NCI-H446 treated with DMSO at 0.1 percent for 48 hours (cell line): ENCODE measurements at places on chromosomes 6 and 20.

DNA sequence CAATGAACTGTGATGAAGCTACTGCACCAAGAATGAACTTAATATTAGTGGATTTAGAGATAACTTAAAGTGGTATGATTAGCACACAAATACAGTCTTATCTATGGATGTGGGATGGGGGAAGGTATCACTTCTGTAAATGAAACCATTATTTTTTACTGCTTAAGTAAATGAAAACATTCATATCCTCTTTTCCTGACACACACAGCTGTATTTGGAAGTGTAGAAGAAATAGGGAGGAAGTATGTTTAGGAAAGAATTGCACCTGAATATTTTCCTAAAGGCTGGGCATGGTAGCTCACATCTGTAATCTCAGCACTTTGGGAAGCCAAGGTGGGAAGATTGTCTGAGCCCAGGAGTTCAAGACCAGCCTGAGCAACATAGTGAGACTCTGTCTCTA, 96.8 kb downstream of the HIVEP2 start:
- no peak for DNase-seq

- DNase-seq: no peak
Observed at GRCh38 chr6:150638765-150639164, 39.1 kb downstream of the PLEKHG1 start.

GRCh38 chr6:26130581-26131249, 43.5 kb downstream of the HFE start:
- DNase-seq: no peak

- no peak for DNase-seq
Observed at GRCh38 chr20:7850775-7851490, 89.3 kb downstream of the HAO1 start.

- DNase-seq: no peak
Observed at GRCh38 chr20:53103124-53103523, 131.0 kb downstream of the TSHZ2 start.

DNA sequence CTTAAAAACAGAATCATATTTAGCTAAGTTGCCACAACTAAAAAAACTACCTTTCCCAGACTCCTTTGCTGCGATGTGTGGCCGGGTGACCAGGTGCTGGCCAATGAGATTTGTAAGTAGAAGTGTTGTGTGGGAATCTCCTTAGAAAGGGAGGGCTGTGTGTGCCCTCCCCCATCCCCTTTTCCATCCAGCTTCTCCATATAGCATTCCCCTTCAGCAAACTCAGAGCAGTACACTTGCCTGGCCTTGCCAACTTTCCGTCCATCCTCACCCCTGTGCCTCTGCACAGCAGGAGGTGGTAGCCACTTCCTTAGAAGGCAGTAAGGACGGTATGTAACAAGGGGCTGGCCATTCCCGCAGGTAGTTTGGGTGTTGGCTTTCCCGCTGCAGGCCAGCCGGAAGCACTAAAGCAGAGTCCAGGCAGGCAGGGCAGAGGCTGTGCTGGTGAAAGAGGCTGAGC, 22.3 kb upstream of the KCNK16 start:
- DNase-seq: no peak

GRCh38 chr20:51354769-51355319, 187.7 kb downstream of the NFATC2 start:
- peak; percentile 23 for DNase-seq

DNA sequence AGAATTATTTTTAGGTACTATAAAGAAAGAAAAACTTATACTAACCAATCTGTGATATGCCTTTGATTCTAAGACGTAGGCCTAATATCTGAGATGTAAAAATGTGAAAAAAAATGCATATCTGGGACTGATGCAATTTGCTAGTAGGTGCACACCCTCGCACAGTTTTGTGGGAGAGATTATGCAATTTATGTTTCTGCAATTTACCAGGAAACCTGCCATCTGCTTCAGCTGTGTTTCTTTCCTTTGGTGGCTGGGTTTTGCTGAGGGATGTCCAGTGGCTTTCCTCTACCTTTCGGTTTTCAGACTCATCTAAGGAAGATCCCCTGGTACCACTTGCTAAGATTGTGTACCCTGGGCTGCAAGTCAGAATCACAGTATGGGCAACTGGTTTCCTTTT, 186.9 kb downstream of the ZFP64 start:
- no peak for DNase-seq

- no peak for DNase-seq
Observed at GRCh38 chr6:136956590-136957544, 34.8 kb downstream of the SLC35D3 start.

DNA sequence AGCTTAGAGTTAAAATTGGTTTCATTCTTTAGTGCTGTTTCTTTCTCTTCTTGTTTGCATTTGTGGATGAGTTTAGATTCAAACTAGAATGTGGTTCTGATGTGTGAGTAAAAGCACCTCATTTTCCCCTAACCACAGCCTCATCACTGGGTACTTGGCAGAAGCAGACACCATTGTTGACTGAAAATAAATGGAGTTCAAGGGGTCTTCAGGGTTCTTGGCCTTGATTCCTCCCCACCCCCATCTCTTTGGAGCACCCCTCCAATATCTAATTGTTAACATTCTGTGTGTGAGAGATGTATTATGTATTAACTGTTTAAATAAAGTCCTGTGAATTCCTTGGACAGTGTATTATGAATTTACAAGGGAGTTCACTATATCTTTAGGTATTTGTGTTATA, 59.6 kb downstream of the JARID2 start:
- no peak for DNase-seq

DNA sequence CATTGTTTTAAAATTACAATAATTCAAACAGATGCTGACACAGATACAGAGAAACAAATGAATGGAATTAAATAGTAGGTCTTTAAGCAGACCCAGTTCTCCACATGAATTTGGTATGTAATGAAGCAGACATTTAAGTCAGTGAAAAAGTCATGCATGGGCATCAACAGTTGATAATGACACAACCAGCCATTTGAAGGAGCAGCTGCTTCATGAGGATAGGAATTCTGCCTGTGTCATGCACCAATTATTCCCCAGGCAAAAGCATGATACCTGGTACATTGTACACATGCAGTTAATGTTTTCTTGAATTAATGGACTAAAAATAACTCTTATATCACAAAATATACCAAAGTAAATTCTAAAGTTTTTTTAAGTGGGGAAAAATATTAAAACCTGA, 11.2 kb upstream of the HEY2 start:
- no peak for DNase-seq

GRCh38 chr6:79375635-79376337, 141.3 kb upstream of the HMGN3 start:
- no peak for DNase-seq

GRCh38 chr6:53702316-53702715, 36.8 kb upstream of the KLHL31 start:
- no peak for DNase-seq

DNA sequence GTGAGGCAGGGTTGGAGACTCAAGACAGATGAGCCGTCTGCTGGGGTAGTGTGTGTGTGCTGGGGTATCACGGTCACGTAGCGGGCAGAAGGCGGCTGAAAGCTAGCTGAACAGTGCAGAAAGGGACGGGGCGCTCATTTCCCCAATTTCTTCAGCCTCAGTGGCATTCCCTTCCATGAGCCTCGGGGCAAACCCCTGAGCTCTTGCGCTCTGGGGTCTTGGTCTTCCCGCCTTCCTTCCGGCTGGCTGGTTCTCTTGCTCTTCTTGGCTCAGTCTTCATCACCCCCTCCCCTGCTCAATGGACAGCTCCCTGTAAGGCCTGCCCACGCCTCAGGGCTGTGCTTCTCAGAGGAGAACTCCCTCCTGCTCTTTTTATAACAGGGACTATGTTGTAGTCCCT, 15.5 kb upstream of the TMEM181 start:
- DNase-seq: no peak

- DNase-seq: no peak
Observed at GRCh38 chr20:25539742-25540672, 45.3 kb downstream of the NINL start.

DNA sequence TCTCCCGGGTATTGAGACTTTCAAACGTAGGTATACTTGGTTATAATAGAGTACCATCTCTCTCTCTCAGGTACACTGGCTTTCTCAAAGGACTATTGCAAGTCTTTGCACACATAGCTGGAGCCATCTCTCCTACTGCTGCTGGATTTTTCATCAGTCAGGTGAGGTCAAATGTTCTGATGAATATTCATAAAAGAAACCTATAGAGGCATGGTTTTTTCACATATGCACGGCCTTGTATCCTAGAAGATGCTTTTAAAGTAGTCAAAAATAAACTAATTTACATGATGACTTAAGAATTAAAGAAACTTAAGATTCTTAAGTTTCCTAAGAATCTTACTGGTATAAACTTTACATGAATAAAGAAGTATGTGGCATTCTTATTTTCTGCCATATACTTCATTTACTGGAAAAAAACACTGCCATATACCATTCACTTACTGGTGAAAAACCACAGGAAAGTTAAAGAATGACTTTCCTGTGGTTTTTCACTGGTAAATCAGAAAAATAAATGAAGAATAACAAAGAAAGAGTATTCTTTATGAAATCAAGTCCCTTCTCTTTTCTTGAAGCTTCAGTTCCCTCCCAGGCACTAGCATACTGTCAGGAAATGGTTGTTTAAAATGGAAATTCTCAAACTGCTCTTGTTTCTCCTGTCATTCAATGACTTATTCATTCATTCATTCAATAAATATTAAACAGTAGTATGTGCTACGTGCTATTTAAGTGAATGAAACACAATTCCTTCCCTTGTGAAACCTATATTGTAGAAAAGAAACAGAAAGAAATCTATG, 23.5 kb downstream of the SLC17A4 start:
- DNase-seq: no peak

DNA sequence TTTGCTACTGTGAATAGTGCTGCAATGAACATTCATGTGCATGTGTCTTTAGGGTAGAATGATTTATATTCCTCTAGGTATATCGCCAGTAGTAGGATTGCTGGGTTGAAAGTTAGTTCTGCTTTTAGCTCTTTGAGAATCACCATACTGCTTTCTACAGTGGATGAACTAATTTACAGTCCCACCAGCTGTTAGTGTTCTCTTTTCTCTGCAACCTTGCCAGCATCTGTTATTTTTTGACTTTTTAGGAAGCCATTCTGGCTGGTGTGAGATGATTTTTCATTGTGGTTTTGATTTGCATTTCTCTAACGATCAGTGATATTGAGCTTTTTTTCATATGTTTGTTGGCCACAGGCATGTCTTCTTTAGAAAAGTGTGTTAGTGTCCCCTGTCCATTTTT, 40.0 kb downstream of the PLG start:
- no peak for DNase-seq

- no peak for DNase-seq
Observed at GRCh38 chr6:24353861-24354260, 4.0 kb downstream of the DCDC2 start.

DNA sequence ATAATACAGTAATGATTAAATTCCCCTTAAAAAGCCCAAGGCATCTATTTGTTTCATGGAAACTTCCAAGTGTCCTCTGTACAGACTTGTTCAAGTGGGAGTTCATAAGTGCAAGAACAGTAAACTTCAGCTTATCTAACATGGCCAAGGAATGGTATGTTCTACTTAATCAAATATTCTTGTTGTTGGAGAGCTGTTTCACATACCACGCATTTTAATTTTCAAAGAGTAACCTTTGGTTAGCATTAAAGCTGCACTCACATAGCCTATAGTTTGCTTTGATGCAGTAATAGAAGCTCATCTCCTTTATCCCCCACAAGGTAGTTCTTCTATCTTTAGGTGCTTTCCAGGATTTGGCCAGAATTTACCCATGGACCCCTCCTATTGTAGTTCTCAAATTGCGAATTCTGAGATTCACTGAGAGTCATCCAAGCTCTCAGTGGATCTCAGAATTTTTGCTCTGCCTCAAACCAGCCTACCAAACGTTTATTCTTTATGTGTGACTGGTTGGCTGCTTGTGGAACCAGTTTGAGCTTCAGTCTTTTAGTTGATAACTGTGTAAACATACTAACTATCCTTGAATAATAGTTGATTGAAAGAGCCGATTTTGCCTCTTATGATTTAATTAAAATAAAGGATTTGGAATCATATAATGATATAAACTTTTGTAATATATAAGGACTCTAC, 668.0 kb upstream of the FLRT3 start:
- no peak for DNase-seq

GRCh38 chr6:147060636-147061035, 143.6 kb upstream of the STXBP5 start:
- DNase-seq: no peak

DNA sequence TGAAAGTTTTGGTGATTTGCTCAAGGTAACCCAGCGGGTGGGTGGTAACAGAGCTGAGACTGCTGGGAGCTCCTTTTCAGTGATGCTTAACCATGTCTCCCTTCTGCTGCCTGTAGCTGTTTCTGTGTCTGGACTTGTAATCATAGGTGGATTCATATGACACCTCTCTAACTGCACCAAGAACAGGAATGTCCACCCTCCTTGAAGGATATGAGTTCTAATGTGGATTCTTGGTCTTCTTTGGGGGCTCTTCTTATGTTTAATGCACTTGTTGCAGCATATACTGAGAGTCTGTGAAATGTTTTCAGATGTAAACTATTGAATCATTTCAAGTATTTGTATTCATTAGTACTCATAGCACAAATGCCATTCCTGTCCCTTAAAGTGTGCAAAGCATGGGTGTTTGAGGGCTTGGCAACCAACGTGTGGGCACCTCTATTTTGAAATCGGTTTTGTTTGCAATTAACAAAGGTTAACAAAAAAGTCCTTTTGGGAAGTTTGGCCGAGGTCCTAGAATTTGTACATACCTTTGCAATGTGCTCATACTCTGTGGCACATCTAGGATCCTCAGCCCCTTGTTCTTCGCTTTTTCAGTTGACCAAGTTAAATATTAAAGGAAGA, 138.0 kb downstream of the SOX4 start:
- no peak for DNase-seq

DNA sequence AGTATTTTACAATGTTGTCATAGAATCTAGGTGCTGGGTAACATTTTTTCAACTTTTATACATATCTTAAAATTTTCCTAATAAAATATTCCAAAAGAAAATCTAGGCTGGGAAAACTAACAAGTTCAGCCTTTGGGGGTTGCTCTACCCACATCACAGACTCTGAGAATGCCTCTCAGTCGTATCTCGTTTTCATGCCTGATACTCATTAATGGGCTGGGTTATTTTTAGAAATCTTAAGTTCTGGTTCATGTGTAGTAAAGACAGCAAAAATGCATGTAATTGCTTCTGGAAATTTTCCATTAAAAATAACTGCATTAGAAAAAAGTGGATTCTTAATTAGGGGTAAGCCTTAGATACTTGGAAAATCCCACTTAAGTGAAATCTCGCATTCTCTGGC, 149.3 kb downstream of the SLC24A3 start:
- DNase-seq: no peak
